ENCODE measurements at places on chromosomes 3 and 15.

DNA sequence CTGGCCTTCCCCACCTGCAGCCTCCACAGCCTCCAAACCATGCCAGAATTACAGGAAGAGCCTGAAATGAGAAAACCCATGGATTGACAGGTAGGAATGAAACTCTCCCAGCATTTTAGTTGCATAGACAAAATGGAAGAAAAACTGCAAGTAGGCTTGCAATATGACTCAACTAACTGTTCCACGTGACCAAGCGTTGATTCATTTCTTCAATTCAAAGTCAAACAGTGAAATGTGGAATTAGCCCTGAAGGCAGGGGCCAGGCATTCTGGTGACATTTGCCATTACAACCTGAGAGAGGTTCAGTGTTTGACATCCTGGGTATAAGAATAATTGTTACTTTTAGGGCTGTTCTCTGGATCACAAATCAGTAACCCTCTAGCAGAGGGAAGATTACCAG lies 676.5 kb upstream of the CFAP20DC start:
- no peak for DNase-seq

GRCh38 chr3:66224220-66224619 lies 3.4 kb downstream of the SLC25A26 start:
- no peak for DNase-seq

DNA sequence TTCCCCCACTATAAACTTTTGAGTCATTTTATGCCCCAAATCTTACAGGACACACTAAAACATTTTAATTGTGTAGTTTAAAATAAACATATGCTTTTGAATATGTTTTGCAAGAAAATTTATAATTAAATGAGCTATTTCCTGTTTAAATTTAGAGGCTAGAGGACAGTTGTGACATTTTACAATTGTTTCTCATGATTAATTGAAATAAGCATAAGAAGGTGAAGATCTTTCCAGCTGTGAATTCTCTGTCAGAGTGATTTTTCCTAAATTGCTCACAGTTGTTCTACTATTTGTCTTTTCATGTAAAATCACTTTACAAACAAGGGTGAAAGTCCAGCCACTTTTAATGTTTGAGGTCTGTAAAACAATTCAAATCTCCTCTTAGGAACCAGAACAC lies 892.3 kb downstream of the CADM2 start:
- no peak for DNase-seq

DNA sequence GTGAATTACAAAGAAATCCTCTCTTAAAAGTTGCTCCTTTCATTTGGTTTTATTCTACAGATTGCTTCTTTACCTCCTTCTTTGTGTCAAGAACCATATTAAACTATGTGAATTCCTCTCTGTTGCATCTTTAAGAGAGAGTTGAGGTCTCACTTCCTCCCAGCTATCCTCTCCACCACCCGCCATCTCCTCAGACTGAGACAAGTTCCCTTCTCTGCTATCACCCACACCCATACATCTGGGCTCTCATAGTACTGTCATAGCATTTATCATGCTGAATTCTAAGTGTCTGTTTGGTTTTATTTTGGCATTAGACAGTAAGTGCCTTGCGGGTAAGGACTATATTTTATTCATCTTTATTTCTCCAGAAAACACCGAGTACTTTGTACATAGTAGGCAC lies 54.2 kb downstream of the B3GALNT1 start:
- DNase-seq, result no peak

- DNase-seq, result no peak
Measured at GRCh38 chr15:38593524-38593923, 28.9 kb upstream of the RASGRP1 start.

- DNase-seq, result no peak
Measured at GRCh38 chr3:9747267-9747666, 2.5 kb upstream of the OGG1 start.

GRCh38 chr3:153970047-153970446 lies 151.1 kb upstream of the ARHGEF26 start:
- no peak for DNase-seq

DNA sequence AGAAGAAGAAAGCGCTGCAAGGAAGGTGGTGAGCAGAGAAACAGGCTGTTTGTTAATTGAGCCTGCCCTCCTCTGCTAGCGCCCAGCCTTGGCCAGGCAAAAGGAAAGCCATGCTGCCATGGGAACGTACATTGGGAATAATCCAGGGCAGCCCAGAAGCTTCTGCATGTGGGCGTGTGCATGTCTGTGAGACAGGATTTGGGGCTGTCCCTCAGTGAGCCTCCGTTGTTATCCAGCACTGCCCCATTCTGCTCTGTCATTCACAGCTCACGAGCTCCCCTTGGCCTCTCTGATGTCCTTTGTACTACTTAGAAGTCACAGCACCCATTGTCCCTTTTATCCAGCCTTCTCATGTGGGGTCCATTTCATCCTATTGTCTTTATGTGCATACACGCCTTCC lies 239.1 kb upstream of the ROPN1 start:
- DNase-seq, result no peak
